ENCODE measurements at places on chromosomes 6 and 20. TPM values are rescaled to one million over a fixed set of nuclear protein-coding genes. Genes with fewer than 3 reads are reported as not detected.

Gene PDYN
- total RNA-seq, result not detected

Gene FAM210B
- total RNA-seq, result 31.2 TPM

Gene L3MBTL3
- 15.1 TPM for total RNA-seq

Gene TBX18
- total RNA-seq, result 68.1 TPM

Gene COL11A2
- 1.3 TPM for total RNA-seq

Gene LBP
- total RNA-seq, result not detected

Gene VWA7
- 0.42 TPM for total RNA-seq

Gene ZNF334
- total RNA-seq, result 20.5 TPM

Gene SLC22A7
- total RNA-seq, result not detected

Gene KIF16B
- 23.6 TPM for total RNA-seq

Gene ZNF335
- total RNA-seq, result 11.9 TPM

Gene NELFE
- 39.8 TPM for total RNA-seq

Gene PACRG
- 5.6 TPM for total RNA-seq

Gene ATRN
- 37.6 TPM for total RNA-seq

Gene TREML2
- total RNA-seq, result 0.11 TPM

Gene SESN1
- 67.2 TPM for total RNA-seq

Gene GPLD1
- 4.8 TPM for total RNA-seq

Gene SPATA25
- 1.7 TPM for total RNA-seq

Gene LPA
- total RNA-seq, result 4.0 TPM

Gene KLC4
- 17.1 TPM for total RNA-seq

Gene COL9A3
- total RNA-seq, result 101 TPM

Gene MDC1
- 9.8 TPM for total RNA-seq

Gene ADGB
- total RNA-seq, result 0.05 TPM

Gene PRSS35
- total RNA-seq, result 47.9 TPM

Gene SLC22A1
- 0.53 TPM for total RNA-seq

Gene NR2E1
- total RNA-seq, result not detected

Gene PLAGL2
- 3.0 TPM for total RNA-seq

Gene SCGN
- 0.21 TPM for total RNA-seq
